Sigmoid colon (tissue), 7 donors: ENCODE measurements at places on chromosomes 16 and 17.
A peak's percentile ranks its signal among the peaks of the same experiment; 100 is the strongest.

DNA sequence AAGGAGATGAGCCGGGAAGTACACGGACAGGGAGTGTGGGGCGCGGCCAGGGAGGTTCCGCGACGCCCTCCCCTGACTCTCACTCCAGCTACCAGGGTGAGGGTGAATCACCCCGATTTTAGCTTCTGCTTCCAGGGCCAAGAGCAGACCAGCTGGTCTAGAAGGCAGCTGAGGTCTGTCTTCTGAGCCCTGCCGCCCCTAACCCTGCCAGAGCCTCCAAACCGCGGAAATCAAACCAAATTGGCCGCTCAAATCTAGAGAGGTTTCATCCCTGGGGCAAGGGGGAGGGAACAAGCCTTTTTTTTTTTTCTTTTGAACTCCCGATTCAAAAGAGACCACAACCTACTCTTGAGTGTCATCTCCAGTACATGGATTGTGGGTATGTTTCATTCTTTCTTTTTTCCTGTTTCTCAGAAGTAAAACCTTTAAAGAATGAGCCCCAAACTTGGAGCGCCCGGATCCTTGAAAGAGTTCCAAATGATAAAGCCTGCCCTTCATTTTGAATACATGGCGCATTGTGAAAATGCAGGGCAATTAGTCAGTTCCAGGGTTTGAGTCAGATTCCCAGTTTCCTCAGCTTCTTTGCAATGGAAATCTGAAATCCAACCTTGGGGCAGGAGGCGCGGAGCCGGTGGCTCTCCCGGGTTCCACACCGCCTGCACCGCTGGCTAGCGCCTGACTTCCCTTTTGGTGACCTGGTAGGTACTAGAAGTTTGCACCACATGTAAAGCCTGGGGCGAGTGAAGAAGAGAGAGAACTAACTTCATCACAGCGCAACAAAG, 16.5 kb upstream of the ZFHX3 start:
- DNase-seq, result peak; percentile 64
- H3K4me1 ChIP-seq, result peaks cover 67% of the 10 kb centered on the region
- no peaks in the 10 kb centered on the region for H3K36me3 ChIP-seq
- peaks cover 25% of the 10 kb centered on the region for H3K27me3 ChIP-seq
- H3K4me3 ChIP-seq, result peak overlapping the region; percentile 25

DNA sequence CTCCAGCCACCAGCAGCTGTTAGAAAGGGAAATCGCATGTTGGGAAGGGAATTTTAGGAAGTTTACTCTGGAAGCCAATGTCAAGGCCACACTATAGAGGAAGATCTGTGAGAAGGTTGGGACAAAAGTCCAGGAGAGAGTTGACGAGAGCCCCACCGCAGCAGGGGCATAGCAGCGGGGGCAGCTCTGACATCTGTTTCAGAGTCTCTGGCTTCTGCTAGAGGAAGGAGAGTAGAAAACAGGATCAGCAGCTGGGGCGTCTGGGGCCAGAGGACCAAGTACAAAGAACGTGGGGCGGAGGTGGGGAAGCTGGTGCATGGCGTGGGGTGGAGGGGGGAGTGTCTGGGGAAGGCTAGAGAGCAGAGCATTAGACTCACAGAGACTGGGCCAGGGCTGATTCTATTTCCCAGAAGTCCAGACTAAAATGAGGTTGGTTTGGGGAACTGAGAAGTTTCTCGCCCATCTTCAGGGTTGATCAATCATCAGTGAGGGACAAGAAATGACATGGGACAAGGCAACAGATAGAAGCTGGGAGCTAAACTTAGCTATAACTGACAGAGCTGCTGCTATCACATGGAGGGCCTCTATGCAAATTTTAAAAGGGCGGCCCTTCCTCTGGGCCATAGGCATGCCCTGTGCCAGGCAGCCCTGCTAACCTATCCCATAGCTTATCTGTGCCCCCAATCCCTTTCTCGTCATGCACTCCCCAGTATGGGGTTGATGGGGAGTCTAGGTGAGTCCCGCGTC, 1.2 kb downstream of the RABEP2 start:
- peaks cover 11% of the 10 kb centered on the region for H3K4me1 ChIP-seq
- no peaks in the 10 kb centered on the region for H3K27me3 ChIP-seq
- H3K36me3 ChIP-seq, result peaks cover 8% of the 10 kb centered on the region

GRCh38 chr17:28982131-28982793, 23.6 kb downstream of the SEZ6 start:
- no peak for DNase-seq
- peaks cover 13% of the 10 kb centered on the region for H3K27me3 ChIP-seq
- H3K27ac ChIP-seq, result peak overlapping the region; percentile 1
- no peaks in the 10 kb centered on the region for H3K36me3 ChIP-seq
- no peak overlapping the region for H3K4me3 ChIP-seq

DNA sequence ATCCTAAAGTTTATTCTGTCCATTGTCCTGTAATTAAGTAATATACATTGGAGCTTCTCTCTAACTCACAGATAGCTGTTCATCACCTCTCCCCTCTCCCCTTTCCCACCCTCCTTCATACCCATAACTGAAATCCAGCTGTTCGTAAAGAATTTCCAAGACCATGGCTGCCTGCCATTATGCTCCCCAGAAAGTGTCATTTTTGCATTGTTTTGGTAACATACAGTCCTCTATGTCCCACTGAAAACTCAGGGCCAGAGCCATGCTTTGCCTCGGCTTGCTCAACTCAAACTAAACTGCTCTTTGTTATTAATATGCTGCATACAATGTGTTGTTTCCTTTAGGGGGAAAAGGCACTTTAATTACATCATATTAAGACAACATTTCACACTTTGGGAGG, 132.0 kb downstream of the MRTFB start:
- H3K27me3 ChIP-seq, result no peaks in the 10 kb centered on the region
- H3K27ac ChIP-seq, result peak overlapping the region; percentile 22
- H3K4me3 ChIP-seq, result no peak overlapping the region
- no peak for DNase-seq
- peaks cover 9% of the 10 kb centered on the region for H3K4me1 ChIP-seq
- H3K36me3 ChIP-seq, result no peaks in the 10 kb centered on the region
